ENCODE measurements at places on chromosomes 13 and 19.

GRCh38 chr19:13718733-13719132, 45.6 kb upstream of the MRI1 start:
- no peak for DNase-seq

DNA sequence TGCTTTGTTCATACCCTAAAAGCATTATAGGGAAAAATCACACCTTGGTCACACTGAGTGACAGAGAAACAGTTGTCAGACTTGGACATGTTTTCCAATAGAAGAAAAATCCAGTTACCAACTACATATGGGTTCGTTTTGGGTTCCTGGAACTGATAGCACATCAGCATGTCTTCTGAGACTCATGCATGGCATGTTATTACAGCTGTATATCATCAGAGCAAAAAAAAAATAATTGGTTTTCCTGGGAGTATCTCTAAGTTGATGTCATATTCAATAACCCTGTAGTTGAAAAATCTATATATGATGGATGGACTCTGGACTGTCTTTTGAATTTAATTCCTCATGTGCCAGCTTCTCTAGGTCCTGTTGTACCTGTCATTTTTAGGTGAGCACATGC, 211.6 kb downstream of the DNAJC15 start:
- no peak for DNase-seq

DNA sequence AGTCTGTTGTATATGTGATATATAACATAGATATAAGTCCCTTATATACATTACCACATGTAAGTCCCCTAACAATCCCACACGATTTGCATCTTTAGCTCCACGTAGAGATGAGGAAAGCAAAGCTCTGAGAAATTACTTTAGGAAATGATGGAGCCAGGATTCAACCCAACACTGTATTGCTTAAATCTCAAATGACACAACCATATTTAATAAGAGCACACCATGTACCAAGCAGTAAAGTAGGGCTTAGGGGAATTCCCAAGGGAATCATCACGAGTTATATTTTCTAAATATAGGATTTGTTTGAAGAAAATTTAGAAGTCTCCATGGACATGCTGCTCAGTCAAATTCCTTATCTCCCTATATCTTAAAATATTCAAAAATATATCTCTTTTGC, 61.3 kb upstream of the POMP start:
- DNase-seq: no peak

GRCh38 chr19:17762505-17763229, 11.4 kb downstream of the FCHO1 start:
- DNase-seq: peak; percentile 68

DNA sequence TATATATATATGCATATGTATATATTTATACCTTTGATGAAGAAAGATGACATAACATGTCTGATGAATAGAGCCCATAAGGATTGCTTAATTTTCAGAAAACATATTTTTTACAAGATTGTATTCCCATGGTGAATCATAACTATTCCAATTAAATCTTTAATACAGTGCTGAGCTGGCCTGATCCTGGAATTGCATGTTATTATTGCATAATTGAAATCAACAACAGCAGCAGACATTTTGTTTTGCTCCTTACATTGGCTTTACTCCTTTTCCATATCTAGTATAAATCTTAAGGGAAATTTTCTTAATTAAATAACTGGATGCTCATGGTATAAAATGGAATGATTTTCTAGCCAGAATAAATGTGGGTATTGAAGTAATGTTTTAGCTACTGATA, 22.0 kb downstream of the POSTN start:
- no peak for DNase-seq

GRCh38 chr19:56066152-56067023, 54.7 kb downstream of the ZNF787 start:
- DNase-seq: peak; percentile 22

- DNase-seq: no peak
Observed at GRCh38 chr13:73417012-73417615, 358.3 kb downstream of the KLF5 start.

GRCh38 chr13:105773241-105773640, 762.2 kb downstream of the EFNB2 start:
- no peak for DNase-seq

DNA sequence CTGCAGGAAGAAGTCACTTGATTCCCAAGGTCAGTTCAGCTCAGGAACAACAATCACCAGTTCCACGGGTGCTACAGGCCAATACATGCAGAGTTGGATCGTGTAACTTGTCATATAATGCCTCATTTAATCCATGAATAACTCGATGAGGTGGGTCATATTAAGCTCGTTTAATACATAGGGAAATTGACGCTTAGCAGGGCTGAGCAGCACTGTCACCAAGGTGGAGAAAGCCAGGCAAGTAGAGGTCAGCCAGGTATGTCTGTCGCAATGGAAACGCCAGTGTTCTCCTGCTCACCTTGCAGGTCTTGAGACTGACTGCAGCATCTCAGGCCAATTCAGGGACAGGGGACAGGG, 52.3 kb downstream of the CCDC70 start:
- DNase-seq: no peak

DNA sequence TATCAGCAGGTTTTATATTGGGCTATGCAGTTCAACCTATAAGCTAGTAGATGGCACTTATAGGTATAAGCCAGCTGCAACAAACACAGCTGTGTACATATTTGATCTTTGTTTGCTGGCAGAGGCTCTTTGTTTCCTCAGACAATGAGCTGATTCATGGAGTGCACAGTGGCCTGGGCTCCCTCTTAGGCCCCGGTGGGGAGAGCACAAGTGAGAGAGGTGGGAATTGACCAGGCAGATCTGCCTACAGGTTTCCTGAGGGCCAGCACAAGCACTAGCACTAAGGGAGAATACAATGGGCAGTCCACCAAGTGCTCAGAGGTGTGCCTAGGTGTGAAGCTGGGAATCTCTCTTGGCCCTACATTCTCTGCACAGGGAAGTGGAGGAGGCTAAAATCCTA, 1390.7 kb downstream of the SLITRK5 start:
- no peak for DNase-seq

- no peak for DNase-seq
Observed at GRCh38 chr19:38213911-38214625, 10.0 kb downstream of the DPF1 start.

- DNase-seq: no peak
Observed at GRCh38 chr13:67229481-67230403, at the start of gene PCDH9. TSS of gene PCDH9 (minus strand) at chr13:67230336. CDS start at chr13:67228440, 1,896 bp downstream.

DNA sequence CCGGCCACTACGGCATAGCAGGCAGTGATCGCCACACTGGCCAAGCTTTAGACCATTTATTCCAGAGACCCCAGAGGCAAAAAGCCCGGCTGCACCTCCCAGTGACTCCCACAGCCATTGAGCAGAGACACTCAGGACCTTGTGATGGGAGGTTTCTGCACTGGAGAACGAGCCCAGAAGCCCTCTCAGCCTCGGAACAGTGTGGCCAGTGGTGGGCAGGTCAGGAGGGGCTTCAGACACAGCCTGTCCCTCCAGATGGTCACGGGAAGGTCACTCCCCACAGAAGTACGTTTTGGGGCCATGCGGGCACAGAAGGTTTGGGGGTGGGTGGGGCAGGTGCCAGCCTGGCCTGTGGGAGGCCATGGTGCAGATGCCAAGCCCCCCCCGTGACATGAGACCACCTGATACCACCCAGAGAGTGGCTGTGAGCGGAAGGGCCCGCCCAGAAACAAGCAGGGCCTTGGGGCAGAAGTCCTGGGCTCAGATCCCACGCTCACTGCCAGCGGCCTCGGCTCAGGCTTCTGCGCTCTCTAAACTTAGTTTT, 599 bp upstream of the F10 start:
- no peak for DNase-seq

DNA sequence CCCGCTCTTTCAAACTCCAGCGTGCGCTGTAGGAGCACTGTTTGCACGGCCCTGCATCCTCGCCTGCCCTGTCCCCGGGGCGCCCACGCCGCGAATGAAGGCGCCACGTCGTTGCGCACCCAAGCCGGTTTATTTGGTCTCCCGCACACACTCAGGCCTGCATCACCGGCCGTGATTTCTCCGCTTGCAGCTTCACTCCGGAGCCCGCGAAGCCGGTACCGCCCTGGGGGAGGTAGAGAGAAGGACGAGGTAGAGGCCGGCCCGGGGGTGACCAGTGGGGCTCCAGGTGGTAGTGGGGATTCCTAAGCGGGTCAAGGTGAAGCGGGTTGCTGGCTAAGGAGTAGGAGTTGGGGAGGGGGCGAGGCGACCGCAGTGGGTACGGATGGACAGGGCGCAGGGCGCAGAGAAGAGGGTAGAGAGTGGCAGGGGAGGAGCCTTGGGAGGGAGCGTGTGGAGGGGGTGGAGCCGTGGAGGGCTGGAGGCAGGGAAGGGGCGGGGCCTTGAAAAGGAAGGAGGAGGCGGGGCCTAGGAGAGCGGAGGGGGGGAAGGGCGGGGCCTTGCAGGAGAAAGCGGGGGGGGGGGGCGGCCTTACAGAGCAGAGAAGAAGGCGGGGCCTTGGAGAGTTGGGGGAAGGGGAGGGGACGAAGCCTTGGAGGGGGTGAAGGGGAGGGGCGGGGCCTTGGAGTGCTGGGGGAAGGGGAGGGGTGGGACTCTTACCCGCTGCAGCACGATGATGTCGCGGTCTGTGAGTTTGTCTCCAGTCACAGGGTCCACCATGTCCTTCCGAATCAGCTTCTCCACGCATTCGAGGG, 24.6 kb downstream of the NOSIP start:
- peak; percentile 8 for DNase-seq

GRCh38 chr13:36345438-36346221, 564 bp downstream of the SPART start:
- DNase-seq: peak; percentile 82

DNA sequence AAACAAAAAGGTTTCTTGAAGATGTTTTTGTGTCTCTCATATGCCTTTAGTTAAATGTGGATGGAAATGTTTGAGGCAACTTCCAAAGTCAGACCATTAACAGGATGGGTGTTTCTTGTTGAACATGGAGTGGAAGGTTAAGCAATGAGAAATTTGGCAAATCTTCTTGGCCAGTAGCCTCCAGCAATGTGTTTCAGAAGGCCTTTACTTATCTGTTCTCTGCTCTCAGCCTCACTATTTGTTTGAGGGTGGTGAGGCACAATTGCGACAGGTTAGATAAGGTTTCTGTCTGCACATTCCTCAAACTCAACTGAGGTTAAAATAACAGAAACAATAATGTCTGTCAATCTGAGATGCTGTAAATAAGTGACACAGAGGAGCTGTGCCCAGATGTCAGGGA, 1019.0 kb downstream of the DIAPH3 start:
- no peak for DNase-seq

DNA sequence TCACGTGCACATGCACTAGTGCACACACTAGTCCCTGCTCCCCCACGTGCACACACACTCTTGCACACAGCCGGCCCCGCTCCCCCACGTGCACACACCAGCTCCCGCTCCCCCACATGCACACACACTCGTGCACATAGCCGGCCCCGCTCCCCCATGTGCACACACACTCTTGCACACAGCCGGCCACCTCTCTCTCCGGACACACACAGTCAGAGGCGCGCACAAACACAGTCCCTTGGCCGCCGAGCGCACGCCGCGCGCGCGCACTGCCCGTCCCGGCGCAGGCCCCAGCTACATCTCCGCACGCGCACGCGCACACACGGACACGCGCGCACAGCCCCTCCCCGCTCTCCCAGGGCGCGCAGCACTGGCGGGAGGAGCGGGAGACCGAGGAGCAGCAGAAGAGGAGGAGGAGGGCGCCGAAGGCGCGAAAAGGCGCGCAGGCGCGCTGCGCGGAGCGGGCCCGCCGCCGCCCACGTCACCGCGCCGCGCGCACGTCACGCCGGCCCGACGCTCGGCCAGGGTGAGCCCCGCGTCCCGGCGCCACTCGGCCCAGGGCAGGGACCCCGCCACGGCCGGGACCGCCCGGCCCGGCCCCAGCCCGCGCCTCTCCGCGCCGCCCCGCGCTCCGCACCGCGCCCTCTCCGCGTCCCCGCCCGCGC, at the start of gene TFDP1:
Gene TFDP1, plus strand, starts transcription at position 549 of the 665 bp plus-strand sequence. CDS start 1,085 bp downstream, outside the sequence.
- peak; percentile 78 for DNase-seq

GRCh38 chr13:98450539-98451111, 126.3 kb downstream of the STK24 start:
- DNase-seq: no peak

DNA sequence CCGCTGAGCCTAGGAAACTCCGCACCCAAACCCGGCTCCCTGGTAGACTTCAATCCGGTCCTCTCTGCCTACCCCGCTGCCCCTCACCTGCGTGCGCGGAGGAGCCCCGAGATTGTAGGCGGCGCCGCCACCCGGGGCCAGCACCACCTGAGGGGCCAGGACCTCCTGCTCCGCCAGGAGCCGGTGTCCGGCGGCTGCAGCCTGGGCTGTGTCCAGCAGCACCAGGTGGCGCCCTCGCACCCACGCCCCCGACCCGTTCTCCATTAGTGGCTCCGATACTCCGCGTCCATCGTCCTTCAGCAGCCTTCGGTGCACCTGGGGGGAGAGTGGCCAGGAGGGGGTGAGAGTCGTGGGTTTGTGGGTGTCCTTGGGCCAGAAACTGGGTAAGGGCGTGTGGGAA, 18.5 kb downstream of the MAN2B1 start:
- DNase-seq: no peak

- no peak for DNase-seq
Observed at GRCh38 chr13:31427151-31428100, 227.7 kb downstream of the B3GLCT start.

GRCh38 chr13:111403266-111403665, 82.8 kb downstream of the TEX29 start:
- DNase-seq: no peak

GRCh38 chr19:7301525-7301924, 7.3 kb upstream of the INSR start:
- DNase-seq: no peak

DNA sequence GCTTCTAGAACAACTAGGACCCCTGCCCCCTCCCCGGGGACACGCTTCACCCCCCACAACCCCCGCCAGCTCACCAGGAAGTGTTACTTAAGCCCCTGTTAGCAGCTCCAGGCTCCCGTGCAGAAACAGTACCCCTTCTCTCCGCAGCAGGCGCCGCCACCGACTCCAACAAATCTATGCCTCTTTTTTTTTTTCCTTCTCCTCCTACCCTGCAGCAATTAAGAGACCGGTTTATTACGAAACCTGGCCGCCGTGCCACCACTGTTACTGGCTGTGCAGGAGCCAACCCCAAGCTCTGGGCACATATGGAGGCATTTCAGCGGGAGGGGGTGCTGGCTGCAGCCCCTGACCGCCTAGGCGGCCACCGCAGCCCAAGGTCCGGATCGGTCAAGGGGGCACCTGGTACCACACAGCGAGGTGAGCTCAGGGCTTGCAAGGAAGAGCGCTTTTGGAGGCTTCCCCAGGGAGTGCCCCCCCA, 2.4 kb downstream of the GADD45B start:
- DNase-seq: peak; percentile 70

DNA sequence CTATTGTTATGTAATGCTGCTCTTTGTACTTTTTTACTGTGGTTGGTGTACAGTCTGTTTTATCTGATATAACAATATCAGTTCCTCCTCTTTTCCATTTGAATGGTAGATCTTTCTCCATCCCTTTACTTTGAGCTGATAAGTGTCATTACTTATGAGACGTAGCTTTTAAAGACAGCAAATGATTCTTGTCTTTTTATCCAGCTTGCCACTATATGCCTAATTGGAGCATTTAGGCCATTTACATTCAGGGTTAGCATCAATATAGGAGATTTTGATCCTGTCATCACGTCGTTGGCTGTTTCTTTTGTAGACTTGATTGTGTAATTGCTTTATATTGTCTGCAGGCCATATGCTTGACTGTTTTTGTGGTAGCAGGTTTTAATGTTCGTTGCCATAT, 894.2 kb upstream of the ATXN8OS start:
- DNase-seq: no peak

All from inflammatory macrophage (primary cell).